KG1 (cell line): ENCODE measurements at places on chromosomes 5 and 9.

DNA sequence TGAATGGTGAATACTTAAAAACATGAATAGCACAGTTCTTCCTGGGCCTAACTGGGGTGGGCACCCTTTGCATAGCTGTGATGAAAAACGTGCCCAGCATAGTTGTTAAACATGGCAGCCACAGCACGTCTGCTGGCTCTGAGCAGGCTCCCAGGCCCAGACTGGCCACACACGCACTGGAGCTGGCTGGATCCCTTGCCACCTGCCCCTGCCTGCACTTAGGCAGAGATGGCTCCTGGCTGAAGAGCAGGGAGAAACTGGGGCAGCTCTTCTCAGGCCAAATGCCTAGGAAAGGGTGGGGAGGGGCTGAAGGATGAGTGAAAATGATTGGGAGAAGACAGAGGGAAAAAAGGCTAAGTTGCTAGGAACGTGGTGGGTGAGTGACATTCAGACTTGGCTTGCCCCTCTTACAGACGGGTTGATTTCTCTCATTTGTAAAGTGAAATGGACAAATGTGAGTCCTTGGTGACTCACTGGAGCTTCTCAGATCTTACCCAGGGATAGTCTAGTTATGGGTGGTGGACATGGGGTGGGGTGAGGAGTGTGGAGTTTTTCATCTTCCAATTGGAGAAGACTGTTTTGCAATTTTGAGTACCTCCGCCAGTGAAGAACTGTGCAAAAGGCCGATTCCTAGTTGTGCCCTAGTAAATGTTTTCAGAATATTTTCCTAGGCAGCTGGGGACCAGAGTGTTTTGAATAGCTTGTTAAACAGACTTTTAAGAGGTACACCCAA is 42.4 kb downstream of the TRIO start:
- no peak for DNase-seq

DNA sequence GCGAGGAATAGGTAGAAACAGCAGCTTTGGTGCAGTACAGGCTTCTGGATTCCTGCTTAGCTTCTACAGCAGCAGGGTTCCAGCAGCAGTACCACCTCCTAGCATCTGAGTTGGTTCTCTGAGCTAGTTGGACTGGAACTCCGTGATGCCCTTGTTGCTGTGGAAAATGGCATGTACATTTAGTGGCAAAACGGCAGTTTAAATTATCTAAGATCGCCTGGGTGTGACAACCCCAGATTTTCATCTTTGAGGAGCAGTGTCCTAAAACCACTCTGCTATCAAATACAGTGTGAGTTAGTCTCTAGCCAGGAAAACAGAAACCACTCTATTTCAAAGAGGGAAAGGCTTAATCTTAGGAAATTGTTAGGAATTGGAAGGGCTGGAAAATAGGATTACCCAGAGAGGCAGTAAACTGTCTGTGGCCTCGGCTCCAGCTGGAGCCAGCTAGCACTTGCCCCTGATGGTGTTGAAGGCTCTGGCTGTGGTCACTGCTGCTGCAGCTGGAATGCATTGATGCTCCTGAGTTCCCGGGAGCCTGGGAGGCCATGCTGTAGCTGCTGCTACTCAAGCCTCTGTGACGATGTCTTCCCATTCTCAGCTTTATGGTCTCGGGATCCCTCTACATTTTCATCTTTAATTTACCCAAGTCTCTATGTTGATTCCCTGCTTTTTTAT is 29.4 kb downstream of the RAD23B start:
- DNase-seq, result no peak

DNA sequence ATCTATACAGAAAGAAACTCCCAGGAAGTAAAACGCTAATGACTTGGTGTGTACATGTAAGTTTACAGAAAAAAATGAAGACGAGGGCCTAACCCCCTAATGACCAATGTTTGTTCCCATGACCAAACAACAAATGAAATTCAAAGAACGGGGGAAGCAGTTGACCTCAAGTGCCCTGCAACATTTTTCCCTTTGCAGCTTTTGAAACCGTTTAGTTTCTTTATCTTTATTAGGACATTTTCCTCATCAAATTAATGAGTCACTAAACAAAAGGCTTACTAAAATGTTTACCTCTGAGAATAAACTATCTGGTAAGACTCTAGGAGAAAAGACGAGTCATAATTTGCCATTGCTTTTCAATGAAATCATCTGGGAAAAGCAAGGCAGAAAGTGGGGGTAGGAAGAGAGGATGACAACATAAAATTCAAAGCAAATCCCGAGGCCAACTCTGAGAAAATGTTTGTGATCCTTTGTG is 57.4 kb downstream of the LHFPL2 start:
- no peak for DNase-seq

DNA sequence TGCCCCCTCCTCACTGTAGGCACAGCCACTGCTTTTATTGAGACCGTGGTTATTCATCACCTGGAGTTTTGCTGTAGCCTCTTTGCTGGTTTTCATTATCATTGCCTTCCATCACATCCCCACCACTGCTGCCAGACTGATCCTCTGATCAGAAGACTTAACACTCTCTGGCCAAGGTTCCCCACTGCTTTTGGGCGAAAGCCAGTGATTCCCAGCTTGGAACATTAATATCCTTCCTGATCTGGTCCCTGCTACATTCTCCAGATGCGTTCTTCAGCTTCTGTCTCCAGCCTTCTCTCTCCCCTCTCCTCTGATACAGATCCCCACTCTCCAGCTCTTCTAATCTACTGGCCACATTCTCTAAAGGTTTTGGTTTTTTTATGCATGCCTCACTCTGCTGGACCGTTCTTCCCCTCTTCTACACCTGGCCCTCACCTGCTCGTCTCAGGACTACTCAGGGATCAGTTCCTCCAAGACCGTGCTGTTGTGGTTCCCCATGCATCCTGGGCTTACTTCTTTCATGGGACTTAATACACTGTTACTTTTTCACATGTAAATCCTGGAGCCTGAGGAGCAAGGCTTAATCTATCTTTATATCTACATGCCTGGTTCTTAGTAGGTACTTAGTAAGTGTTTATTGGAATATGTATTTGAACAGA is 115.0 kb downstream of the PRKACG start:
- DNase-seq, result no peak

GRCh38 chr9:38249049-38249448 is 143.5 kb upstream of the ALDH1B1 start:
- DNase-seq, result no peak

- no peak for DNase-seq
Observed at GRCh38 chr5:177410575-177410974, 1.2 kb upstream of the F12 start.

GRCh38 chr5:173758676-173759075 is 129.5 kb upstream of the CPEB4 start:
- DNase-seq, result no peak
